Fibroblast of the aortic adventitia (primary cell): ENCODE measurements at places on chromosomes 4 and X. TPM values are rescaled to one million over a fixed set of nuclear protein-coding genes. Genes with fewer than 3 reads are reported as not detected.

DNA sequence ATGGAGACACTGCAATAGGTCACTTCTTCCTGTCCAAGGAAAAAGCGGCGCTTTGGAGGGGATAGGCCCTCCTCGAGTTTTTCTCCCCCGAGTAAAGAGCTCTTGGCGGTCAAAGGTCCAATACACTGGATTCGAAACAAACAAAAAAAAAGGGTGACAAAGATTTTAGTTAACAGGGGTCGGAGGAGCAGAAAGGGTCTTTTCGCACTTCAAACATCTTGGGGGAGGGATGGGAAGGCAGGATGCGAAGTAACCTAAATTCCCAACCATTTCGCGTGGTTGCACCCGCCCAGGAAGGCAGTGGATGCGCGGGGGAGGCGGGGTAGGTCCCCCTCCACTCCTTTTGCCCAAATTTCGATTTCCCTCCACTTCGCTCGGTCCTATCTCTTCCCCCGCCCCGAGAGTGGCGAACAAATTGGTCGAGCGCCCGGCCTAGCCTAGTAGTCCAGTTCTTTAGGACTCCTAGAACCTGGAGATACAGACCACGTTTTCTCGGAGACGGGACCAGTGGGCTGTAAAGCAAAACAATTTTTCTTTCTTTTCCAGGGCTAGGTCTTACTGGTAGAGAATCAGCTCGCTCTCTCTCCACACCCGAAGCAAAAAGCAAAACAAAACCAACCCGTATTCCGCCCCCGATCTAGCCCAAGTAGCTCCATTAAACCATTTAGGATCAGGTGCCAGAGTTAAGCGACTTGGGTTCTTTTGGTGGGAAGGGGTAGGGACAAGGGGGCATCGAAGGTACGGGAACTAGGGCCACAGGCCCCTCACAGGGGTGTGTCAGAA is 2.0 kb upstream of the STAG2 start:
- DNase-seq = peak; percentile 46

DNA sequence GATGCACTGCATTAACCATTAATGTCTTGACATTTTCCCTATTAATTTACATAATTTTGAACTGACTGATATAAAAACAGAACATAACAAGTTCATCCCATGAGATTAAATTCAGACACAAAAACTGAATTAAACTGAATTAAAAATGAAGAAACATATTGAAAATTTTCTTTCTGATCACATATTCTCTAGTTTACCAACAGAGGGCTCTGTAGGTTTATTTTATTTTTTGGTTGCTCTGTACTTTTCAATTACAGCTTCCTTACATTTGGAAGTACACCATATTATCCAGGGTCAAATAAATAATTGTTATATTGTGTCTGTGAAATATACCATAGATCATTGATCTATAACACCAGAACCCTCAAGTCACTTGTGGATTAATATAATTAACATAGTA is 27.3 kb upstream of the CT83 start:
- DNase-seq = peak; percentile 1

DNA sequence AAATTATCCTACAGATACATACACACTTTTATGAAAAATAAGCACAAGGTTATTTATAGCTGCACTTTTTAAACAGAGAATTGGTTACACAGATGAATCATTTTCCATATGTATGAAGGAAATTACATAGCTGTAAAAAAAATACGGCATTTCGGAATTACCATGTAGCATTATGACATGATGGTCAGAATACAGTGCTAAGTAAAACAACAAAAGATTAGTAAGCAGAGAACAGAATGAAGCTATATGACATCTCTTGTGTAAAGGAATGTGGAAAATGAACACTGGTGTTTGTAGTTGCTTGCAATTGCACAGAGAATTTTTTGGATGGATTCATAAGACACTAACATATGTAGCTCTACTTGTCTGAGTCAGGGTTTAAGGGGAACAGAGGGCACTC is 1222.0 kb upstream of the PRKX start:
- no peak for DNase-seq

- no peak for DNase-seq
Observed at GRCh38 chr4:147794787-147795413, 63.0 kb downstream of the ARHGAP10 start.

GRCh38 chrX:10564484-10564883 is 55.9 kb downstream of the MID1 start:
- DNase-seq = no peak

The MXRA5 gene
- total RNA-seq = 4.7 and 8.5 TPM in 2 replicates

The CENPE gene
- total RNA-seq = 1.2 and 26.9 TPM in 2 replicates

The TRIM2 gene
- 34.6 and 78.5 TPM in 2 replicates for total RNA-seq
